ENCODE measurements at places on chromosomes 4 and X.

GRCh38 chr4:13966231-13967195 lies 339.0 kb upstream of the BOD1L1 start:
- no peak for DNase-seq

DNA sequence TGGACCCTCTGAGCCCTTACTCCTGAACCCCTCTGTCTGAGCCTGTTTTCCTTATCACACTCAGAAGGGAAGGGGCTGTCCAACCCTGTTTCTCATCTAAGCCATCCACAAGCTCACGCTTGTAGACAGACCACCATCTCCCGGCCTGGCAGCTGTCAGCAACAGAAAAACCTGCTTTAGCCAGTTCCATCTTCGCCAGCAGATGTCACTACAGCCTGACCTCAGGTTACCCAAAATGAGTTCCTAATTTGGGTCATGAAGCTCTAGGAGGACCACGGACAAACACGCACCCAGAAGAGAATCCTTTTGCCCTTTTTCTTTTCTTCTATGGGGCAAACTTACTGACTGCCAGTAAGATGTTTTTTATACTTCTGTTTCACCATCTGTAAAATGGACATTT lies 445.4 kb downstream of the BCOR start:
- no peak for DNase-seq

- no peak for DNase-seq
These were observed 71.7 kb downstream of the SRPX start for GRCh38 chrX:38149016-38149415.

DNA sequence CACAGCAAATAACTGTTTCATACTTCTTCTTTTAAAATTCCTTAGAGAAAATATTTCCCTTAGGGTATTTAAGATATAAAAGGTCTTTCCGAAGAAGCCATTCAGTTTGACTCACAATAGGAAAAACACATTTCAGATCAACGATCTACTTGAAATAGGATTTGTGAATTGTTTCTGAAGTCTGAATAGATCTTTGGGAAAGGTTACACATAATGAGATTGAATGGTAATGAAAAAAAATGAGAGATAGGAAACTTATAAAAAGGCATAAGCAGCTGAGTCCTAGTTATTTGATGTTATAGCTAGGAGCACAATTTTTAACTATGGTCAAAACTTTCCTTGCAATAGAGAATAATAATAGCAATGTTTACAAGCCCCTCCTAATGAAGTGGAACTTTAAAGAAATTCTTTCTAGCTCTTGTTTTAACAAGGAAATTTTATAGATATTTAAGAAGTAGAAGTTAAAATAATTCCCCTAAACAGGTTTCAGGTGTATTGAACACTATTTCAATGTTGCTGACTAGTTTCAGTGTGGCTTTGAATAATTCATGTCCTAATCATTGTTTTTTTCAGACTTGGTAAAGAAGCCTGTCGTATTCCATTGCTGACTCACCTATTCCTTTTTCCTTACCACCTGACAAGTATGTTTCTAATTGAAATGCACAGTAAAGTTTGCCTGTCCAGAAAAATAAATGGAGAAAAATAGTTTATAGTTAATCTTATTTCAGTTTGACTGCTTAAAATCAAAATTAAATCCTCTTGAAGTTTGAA lies 89.1 kb downstream of the PCDH18 start:
- DNase-seq, result no peak

DNA sequence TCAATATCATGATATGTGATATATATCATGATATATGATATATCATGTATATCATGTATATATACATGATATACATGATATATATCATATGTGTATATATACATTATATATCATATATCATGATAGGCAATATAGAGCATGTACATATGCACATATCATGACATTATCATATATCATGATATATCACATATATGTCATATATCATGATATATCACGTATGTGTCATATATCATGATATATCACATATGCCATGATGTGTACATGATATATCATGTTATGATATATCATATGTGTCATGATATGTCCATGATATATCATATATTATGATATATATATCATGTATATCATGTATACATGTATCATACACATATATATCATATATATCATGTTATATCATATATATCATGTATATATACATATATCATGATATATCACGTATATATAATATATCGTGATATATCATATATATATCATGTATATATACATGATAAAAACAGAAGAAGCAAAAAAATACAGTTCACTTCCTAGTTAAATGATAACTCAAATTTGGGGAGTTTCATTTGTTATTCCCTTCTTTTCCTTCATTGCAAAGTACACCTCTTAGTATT lies 670.1 kb upstream of the EPHA5 start:
- DNase-seq, result no peak

GRCh38 chrX:37746218-37746941 lies 33.5 kb upstream of the CYBB start:
- no peak for DNase-seq

Data from right atrium auricular region (tissue), 2 donors.